ENCODE measurements at places on chromosomes 5 and 9. TPM values are rescaled to one million over a fixed set of nuclear protein-coding genes. Genes with fewer than 3 reads are reported as not detected.

The SLC36A3 gene
- total RNA-seq = not detected

The GFRA3 gene
- not detected for total RNA-seq

The NTRK2 gene
- total RNA-seq = under 0.01 TPM

The KCNV2 gene
- not detected for total RNA-seq

The LECT2 gene
- not detected for total RNA-seq

The LRRC19 gene
- total RNA-seq = not detected

The PTGS1 gene
- 0.16 TPM for total RNA-seq

The KCTD16 gene
- total RNA-seq = 1.1 TPM

The HAPLN1 gene
- total RNA-seq = 0.76 TPM

The PCDHGA12 gene
- total RNA-seq = 3.4 TPM

The GABRA1 gene
- not detected for total RNA-seq

The PRDM9 gene
- not detected for total RNA-seq

The RMRP gene
- 178,042 TPM for total RNA-seq

The NR5A1 gene
- total RNA-seq = not detected

The PPP1R2B gene
- not detected for total RNA-seq

The PLAA gene
- total RNA-seq = 31.4 TPM

The SPINK6 gene
- not detected for total RNA-seq

The MEIKIN gene
- total RNA-seq = not detected

The LHX2 gene
- total RNA-seq = not detected

The GPR150 gene
- total RNA-seq = under 0.01 TPM

The MYMK gene
- total RNA-seq = not detected

The KLF4 gene
- total RNA-seq = 21.7 TPM

The CACNA1B gene
- 0.16 TPM for total RNA-seq

The GFI1B gene
- total RNA-seq = not detected

The GPR151 gene
- not detected for total RNA-seq

The OR1Q1 gene
- total RNA-seq = not detected

The FBXL7 gene
- total RNA-seq = 9.6 TPM

The ACTBL2 gene
- total RNA-seq = 16.5 TPM

The SMC5 gene
- 9.9 TPM for total RNA-seq

The WDR38 gene
- total RNA-seq = not detected

The NPDC1 gene
- total RNA-seq = 44.0 TPM

The PCDHGB6 gene
- total RNA-seq = 2.0 TPM

The GFPT2 gene
- 14.2 TPM for total RNA-seq

The STX17 gene
- total RNA-seq = 9.9 TPM

The MOB3B gene
- total RNA-seq = 0.98 TPM

The SLC45A2 gene
- total RNA-seq = not detected

The CDK5RAP2 gene
- 19.6 TPM for total RNA-seq

The SPATA31A3 gene
- not detected for total RNA-seq

The POC5 gene
- 13.4 TPM for total RNA-seq

The CLPTM1L gene
- 135 TPM for total RNA-seq

The ADGRV1 gene
- total RNA-seq = 0.81 TPM

The SHOC1 gene
- not detected for total RNA-seq

The FXN gene
- total RNA-seq = 13.0 TPM

The FBP2 gene
- total RNA-seq = not detected

The FST gene
- total RNA-seq = 0.98 TPM

The LCN2 gene
- not detected for total RNA-seq

The PFDN1 gene
- 215 TPM for total RNA-seq

The LCN12 gene
- 1.6 TPM for total RNA-seq

The ECSCR gene
- total RNA-seq = not detected

The SLCO4C1 gene
- total RNA-seq = 7.9 TPM

The PROB1 gene
- total RNA-seq = 3.1 TPM

The TAF11L10 gene
- total RNA-seq = not detected

The CCDC180 gene
- total RNA-seq = 1.5 TPM

The BTNL8 gene
- not detected for total RNA-seq

The SV2C gene
- not detected for total RNA-seq

All from mesangial cell (primary cell).